SK-N-SH (cell line): ENCODE measurements at places on chromosomes 1 and 21. TPM values are rescaled to one million over a fixed set of nuclear protein-coding genes. Genes with fewer than 3 reads are reported as not detected.

The RIIAD1 gene
- not detected in 2 replicates for polyA plus RNA-seq

GRCh38 chr1:233496993-233497392, 116.9 kb upstream of the KCNK1 start:
- no peak for DNase-seq

The ZCCHC17 gene
- polyA plus RNA-seq = 25.8 and 33.8 TPM in 2 replicates

GRCh38 chr1:155938220-155938627, 3.2 kb upstream of the RXFP4 start:
- DNase-seq = peak; percentile 71

- no peak for DNase-seq
Observed at GRCh38 chr1:202752774-202753173, 42.5 kb upstream of the SYT2 start.

The IL20 gene
- not detected in 2 replicates for polyA plus RNA-seq

DNA sequence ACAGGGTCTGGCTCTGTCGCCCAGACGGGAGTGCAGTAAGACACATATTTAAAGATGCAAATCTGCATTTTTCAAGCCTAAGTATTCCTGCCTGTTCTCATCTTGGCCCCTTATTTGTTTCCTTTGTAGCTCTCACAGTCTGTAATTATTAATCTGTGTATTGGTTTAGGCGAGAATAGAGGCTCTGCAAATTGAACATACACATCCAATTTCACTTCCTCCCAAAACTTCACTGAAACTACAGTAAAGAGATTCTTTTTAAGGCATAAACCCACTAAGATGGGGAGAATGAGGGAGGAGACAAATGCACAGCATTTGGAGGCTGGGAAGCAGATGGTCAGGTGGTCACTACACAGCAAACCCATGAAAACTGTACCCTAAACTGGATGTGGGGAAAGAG, 21.0 kb downstream of the HMGN2 start:
- DNase-seq = no peak

The FCAMR gene
- not detected in 2 replicates for polyA plus RNA-seq

The GJA9 gene
- polyA plus RNA-seq = not detected in 2 replicates

- no peak for DNase-seq
Observed at GRCh38 chr1:40984066-40984465, 4.6 kb downstream of the CTPS1 start.

GRCh38 chr1:93844262-93845045, 34.6 kb downstream of the DNTTIP2 start:
- DNase-seq = peak; percentile 64

The PSEN2 gene
- polyA plus RNA-seq = 20.2 and 31.6 TPM in 2 replicates

The CRP gene
- not detected in 2 replicates for polyA plus RNA-seq

DNA sequence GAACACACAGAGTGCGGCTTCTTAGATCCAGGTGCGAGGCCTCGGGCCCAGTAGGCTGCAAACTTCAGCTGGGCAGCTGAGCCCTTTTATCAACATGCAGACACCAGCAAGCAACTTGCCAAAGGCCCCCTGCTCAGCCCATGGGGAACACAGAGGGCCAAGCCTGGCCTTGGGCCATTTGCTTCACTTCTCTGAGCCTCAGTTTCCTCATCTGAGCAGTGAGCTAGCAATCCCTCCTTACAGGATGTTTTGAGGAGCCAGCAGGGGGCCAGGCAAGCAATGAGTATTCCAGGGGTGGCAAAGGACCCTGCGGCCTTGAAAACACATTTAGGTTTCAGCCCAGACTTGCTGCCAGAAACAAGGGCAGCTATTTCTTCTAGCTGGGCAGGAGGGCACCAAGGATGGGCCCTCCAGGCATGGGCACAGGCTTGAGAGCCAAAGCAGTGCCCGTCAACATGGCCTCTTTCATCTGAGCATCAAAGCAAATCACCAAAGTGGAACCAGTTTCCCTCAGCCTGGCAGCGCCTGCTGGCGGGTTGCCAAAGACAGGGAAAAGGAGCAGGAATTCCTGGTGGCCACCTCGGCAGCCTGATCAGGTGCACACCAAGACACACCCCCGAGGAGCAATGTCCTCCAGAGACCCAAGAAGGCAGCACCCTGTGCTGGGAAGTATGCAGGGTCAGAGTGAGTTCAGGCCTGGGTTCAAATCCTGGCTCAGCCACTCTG, 1.4 kb downstream of the MATN1 start:
- no peak for DNase-seq

- no peak for DNase-seq
Observed at GRCh38 chr1:154326546-154327465, 1.5 kb downstream of the ATP8B2 start.

The SPRR5 gene
- not detected in 2 replicates for polyA plus RNA-seq

GRCh38 chr1:184801503-184801902, 46.8 kb upstream of the EDEM3 start:
- DNase-seq = no peak
